ENCODE measurements at places on chromosomes 4 and X.

DNA sequence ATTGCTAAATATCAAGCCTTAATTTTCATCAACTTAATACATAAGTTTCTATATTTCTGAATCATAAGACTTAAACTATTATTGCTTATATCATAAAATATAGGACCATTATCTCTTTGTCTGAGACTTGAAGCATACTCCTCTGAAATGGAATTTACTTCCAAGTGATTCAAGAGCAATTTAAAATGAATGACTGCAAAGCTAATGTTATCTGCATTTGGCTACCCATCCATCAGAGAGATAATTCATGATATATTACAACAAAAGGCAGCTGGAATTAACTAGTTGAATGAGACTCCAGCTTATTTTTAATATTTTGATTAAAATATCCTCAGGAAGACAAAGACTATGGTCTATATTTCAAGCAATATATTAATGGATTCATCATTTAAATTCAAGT, 208.6 kb downstream of the UNC5C start:
- DNase-seq, result no peak

GRCh38 chrX:150547375-150548115, 20.9 kb upstream of the MTM1 start:
- no peak for DNase-seq

- DNase-seq, result no peak
Observed at GRCh38 chrX:9832811-9833210, 46.6 kb downstream of the SHROOM2 start.

DNA sequence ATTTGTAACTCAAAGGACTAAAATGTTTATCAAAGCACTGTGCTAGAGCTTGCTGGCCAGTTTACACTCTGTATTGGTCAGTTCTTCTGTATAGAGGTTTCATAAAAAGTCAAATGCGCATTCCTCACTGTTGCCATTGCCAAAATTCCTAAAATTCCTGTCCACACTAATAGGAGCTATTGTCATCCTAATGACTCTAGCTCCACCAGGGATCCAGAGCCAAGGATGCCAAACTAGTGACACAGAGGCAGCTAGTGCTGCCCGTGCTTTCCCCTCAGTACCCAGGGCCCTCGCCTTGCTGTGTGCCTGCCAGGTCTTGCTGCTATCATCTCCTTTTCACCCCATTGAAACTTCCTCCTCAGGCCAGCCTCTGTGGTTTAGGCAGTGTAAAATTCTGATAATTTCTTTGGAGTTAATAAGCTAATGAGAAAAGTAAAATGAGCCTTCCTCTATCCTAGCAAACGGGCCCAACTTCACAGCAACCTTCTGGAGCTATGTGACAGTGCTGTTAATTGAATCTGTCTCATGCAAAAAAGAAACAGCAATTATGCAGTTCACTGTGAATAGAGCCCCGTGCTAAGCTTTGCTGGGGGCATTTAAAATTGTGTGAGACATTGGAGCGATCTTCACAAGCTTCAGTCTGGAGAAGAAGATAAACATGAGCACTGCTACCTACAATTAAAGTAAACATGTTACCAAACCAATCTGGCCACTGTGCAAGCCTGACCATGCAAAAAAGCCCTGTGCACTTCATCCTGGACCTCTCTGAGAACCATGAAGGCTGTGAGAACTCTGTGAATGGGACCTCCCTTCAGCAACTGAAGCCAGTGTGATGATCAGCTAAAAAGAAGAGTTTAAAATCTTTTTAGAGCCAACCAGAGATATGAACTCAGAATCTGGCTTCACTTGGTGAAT, 43.1 kb upstream of the FGF2 start:
- no peak for DNase-seq

- DNase-seq, result no peak
Observed at GRCh38 chr4:72446353-72447055, 122.5 kb downstream of the ADAMTS3 start.

DNA sequence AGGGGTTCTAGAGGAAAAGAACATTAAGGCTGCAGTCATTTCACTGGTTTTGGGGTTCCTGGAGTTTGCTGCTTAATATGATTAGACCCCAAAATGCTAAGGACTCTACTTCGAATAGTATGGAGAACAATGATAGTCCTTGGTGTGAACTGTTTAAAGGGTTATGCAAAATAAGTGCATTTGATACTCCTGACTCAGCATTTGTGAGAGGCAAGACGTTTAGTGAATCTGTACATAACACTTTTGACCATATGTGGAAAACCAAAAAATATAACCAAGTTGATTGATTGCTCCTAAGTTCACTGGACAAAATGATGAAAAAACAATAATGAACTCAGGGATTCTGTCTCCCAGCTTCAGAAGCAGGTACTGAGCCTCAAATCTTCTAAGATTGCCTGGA, 414.1 kb downstream of the SH3BGRL start:
- no peak for DNase-seq

DNA sequence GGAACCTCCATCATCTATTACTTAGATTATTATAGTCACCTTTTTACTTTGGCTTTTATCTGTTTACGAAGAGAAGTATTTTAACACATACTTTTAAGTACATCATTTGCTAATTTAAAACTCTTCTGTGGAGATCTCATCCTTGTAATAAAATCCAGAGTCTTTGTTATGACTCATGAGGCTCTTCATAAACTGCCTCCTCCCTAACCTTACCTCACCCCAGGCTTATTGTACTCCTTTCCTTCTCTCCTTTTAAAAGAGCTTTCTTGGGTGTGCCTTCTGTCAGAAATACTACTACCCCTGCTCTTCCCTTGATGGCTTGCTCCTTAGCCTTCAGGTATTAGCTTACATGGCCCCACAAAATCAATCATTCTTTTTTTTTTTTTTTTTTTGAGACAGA, 6.6 kb downstream of the ARL9 start:
- DNase-seq, result no peak

DNA sequence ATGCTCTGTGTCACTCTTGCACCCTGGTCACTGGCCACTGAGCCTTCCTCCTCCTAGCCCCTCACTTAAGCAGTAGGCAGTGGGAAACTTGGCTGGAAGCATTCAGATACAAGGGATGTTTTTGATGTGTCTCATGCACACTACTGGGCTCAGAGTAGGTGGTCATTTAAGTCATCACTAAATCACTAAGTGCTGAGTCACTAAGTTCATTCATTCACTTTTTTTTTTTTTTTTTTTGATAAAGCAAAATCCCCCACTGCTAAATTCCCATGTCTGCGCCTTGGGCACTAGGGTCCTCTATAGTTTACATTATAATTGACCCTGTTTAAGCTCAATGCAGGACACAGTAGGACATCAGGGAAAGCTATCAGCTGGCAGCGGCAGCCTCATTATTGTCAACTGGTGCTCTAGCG, 182.4 kb upstream of the MBNL3 start:
- no peak for DNase-seq

DNA sequence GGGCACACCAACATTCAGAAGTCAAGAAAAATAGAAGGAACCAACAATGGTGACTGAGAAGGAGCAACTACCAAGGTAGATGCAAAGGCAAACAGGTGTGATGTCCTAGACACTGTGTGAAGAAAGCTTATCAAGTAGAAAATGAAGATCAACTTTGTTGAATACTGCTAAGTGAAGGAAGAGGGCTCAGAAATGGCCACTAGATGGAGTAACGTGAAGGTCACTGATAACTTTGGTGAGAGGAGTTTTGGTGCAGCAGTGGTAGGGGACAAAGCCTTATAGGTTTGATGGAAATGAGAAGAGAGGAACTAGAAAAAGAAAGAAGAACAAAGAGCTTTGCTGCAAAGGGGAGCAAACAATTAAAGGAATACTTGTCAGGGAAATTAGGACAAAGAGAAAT, 23.5 kb downstream of the OTC start:
- no peak for DNase-seq

- no peak for DNase-seq
Observed at GRCh38 chr4:35541146-35541887, 703.0 kb downstream of the ARAP2 start.

- DNase-seq, result peak; percentile 24
Observed at GRCh38 chr4:48906206-48907173, at the start of gene OCIAD2. OCIAD2 (minus strand) TSS chr4:48906774; CDS start chr4:48904549, 2,225 bp downstream.

DNA sequence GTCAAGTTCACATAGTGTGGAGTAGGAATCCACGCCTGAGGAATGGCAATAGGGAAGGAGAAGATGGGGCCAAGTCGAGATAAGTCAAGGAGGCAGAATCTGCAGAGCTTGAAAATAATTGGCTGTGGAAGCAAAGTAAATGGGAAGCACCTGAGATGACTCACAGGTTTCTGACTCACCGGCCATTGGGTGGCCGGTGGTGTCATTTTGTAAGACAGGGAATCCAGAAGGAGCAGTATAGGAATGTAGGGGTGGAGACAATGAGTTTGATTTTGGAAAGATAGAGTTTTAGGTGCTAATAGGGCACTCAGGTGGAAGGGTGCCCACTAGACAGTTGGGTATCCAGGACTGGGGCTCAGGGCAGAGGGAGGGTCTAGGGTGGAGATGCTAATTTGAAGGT, 201.0 kb upstream of the MAMLD1 start:
- no peak for DNase-seq

DNA sequence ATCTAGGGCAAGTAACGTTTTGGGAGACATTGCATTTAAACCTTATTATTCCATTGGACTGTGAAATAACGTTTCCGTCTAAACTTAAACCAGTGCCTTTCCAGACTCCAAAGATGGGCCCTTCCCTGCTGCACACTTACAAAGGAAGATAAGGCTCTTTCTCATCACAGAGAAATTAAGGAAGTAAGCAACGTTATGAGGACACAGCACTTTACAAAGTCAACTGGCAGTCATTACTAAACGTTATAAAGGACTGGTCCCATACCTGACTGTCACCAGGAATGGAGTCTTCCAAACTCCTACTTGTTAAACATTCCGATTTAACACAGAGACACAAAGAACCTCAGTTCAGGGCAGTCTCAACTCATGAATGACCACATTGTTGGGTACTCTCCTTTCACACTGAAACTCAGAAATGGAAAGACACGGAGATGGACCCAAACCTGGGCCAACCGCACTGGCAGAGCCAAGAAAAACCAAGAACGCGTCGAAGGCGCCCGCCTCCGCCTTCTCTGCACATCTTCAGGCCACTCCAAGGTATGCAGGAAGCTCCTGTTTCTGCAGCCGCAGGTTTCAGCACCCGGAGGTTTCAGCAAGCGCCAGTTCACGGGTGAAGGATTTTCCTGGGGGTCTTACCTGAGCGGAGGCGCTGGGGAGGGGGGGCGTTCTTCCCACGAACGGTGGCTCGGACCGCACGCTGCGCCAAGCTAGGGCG, 670 bp downstream of the PAPSS1 start:
- no peak for DNase-seq

DNA sequence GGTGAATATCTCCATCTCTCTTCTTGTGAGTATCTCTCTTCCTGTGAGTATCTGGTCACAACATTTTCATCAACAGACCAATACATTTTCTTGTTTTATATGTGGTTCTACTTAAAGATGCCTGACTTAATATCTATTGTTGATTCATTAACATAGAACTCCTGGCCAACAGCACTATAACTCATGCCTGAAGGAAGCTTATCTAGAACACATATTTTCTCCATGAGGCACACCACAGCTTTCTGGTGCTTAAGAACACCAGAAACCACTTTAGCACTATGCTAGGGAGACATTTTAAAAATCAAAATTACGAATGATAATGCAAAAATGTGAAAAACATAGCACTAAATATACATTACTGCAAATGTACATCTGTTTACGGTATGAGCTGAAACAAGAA, 190.4 kb downstream of the GABRB1 start:
- no peak for DNase-seq

DNA sequence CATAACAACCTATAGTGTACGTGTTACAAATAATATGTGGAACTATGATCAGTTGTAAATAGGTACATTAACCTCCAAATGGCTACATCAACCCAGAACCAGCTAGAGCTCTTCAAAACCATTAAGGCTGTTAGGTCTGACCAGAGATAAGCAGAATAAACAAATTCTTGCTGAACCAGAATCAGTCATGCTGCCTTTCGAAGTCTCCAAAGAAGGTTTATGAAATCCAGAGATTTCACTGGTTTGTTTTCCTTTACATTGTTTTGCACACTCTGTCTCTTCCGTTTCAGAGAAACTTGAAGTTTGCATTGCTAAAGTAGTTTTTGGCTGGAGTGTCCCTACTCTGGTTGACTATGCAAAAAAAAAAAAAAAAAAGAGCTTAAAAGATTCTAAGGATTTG, 177.3 kb upstream of the SLIT2 start:
- DNase-seq, result no peak

GRCh38 chr4:184550476-184550875, 76.1 kb upstream of the IRF2 start:
- DNase-seq, result no peak

- no peak for DNase-seq
Observed at GRCh38 chr4:118353534-118354030, 779 bp upstream of the PRSS12 start.

GRCh38 chrX:96474741-96475125, 209.9 kb upstream of the DIAPH2 start:
- DNase-seq, result no peak

- no peak for DNase-seq
Observed at GRCh38 chr4:8051644-8052043, 107.0 kb downstream of the ABLIM2 start.

GRCh38 chr4:156018383-156018782, 64.7 kb upstream of the CTSO start:
- DNase-seq, result no peak

DNA sequence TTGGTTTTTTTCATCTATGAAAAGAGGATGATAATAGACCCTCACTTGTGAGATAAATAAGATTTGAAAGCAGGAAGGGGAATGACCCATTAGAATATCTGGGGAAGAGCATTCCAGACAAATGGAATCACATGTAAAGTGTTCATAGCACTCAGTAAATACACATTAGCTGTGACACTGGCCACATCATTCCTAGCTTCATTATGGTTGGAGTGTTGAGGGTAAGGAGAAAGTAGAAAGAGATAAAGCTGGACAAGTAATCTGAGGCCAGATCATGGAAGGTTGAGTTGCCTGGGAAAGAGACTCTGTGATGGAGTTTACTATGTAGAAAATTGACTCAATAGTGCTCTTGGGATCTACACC, 6.9 kb upstream of the PGRMC1 start:
- DNase-seq, result no peak

GRCh38 chrX:16433021-16433420, 216.9 kb upstream of the S100G start:
- DNase-seq, result no peak

DNA sequence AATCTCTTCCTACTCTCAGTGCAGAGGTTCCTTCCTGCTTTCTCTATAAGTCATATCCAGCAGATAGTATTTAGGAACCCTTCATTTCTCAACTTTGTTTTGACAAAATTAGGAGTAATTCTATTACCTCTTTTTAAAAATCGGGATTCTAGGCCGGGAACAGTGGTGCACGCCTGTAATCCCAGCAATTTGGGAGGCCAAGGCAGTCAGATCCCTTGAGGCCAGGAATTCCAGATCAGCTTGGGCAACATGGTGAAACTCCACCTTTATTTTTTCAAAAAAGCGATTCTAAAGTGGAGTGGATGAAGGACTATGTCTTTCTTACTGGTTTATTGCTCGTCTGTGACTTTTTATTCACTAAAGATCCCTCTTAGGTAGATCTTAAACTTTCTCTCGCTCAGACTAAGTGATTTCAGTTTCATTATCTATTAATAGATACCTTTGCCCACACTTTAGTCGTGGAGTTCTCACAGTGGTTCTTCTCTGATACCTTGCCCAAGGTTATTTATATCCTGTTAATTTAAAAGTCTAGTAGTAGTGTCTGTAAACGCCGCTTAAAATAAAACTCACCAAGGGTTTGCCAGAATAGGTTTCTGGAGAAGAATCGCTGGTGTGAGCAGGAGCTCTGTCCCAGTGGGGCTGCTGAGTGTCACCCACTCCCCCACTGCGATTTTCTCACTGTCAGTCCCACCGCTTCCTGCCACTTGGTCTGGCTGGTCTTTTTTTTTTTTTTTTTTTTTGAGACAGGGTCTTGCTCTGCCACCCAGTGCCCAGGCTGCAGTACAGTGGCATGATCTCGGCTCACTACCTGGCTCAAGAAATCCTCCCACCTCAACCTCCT, 27.0 kb upstream of the TMEM131L start:
- DNase-seq, result no peak

All from DMS 273 treated with DMSO at 0.1 percent for 48 hours (cell line).